Stimulated activated CD8-positive, alpha-beta memory T cell treated with anti-CD3 and anti-CD28 coated beads, Interleukin-4, amount 100 ng/mL, for 1 hour (primary cell): ENCODE measurements at places on chromosomes 3 and 15.

- DNase-seq = no peak
Observed at GRCh38 chr15:38809621-38810020, 245.0 kb upstream of the RASGRP1 start.

DNA sequence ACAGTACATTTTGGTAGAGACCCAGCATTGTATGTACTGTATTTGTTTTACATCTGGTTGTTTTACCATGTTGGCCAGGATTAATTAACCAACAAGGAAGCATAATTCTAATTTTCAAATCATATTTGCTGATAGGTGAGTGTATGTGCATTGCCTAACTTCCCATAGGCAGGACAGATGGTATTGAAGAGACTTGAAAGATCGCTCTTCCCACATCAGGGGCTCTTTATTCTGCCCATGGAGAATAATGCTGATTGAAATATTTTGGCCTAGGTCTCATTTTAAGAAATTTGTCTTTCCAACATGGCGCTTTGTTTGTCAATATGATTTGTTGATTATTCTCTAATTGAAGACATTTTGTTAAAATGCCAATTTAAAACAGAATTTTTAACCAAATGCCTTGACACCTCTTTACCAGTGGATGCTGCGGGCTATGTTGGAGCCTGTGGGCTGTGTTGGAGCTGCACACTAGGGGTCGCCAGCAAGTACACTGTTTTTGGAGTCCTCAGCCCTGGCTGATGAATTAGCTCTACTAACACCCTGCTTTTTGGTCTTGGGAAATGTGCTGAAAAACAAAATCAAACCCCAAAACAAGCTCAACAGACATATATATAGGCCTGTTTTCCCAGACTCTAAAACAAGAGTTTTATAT is 5.3 kb downstream of the P2RY12 start:
- DNase-seq = no peak

GRCh38 chr3:162015856-162016255 is 519.2 kb downstream of the OTOL1 start:
- DNase-seq = no peak

DNA sequence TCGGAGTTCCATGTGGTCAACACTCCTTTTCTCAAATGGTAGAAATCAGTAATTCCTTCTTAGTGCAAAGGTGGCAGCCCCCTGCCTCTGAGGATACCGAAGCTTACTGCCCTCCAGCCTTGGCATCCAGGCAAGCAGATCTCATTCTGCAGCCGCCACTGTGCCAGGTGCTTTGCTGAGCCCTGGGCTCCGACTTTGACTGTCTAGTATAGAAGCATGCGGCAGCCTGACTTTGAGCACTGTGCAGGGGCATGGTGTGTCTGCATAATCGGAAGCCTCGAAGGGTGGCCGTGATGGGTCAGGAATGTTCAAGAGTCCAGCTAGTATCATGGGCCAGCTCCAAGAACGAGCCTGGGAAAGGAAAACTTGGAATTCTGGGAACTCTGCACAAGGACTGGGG is 39.7 kb downstream of the ABTB1 start:
- no peak for DNase-seq

DNA sequence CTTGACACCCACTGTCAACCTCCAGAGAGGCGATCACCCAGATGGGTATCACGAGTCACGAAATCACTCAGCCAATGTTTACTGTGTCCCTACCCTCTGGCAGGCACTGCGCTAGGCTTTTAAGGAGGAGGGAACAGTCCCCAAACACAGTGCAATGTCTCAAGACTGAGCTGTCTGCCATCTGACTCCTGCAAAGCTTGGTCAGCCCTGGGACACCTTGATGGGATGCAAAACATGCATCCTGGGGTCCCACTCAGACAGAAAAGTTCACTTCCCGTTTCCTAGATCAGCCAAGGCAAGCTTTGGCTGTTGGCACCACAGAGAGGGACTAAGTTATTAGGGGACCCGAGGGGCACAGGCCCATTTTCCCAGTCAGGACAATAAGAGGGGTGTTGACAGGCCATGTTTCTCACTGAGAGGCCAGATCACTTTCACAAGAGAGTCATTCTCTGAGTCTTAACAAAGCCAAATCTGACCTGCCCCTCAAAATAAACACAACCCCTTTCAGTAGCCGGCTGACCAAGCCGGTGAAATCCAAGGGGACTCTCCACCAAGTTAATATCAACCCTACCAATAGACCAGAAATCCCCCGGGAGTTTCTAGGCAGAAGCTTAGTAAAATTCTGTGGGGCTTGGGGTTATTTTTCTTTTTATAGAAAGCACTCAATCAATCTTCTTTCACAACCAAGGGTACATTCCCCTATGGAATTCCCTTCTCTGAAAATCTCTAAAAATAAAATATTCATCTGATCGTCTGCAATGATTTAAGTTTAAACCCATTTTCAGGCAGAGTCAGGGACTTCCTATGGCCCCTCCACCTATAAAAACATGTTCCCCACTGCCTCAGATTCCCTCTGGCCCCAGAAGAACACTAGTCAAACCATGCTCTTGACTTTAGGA is 3.5 kb downstream of the RFTN1 start:
- DNase-seq = no peak
